ENCODE measurements at places on chromosomes 4 and X.

- DNase-seq = no peak
Measured at GRCh38 chr4:54668014-54668611, 10.4 kb downstream of the KIT start.

DNA sequence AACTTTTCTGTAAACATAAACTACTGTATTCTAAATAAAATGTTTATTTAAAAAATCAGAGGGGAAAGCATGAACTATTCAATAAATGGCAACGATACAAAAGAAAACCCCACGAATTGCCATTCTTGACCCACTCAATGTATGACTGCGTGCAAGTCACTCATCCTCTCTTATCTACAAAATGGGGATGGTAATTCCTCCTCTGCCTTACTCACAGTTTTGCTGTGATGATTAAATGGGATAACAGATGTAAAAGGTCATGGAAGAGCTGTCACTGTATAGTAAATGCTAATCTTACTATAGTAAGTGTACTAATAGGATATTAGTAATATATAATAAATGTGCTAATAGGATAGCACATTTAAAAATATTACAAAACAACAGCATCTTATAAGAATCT, 173.4 kb downstream of the SCFD2 start:
- no peak for DNase-seq

DNA sequence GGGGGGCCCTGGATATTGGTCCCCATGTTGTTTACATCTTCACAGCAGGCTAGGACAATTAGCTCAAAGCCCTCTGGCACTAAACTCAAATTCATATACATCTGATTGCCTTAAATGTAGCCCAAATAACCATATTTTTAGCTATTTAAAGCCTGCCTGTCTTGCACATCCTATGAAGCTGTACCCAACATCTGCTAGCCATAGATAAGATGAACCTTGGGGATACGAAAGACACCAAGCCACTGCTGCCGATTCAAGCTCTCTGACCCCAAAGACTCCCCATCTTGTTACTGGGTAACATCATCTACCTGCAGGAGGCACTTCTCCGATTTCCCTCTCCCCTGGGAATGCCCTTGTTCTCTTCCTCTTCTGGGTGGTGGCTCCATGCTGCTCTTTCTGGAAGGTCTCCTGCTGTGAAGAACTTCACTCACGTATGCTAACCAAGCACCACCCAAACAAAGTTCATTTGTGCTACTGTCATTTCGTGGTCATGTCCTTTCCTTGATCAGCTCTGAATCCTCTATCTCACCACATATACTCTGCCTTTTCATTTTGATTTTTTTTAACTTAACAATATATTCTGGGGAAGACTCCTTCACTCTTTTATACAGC, 107.7 kb upstream of the ATXN3L start:
- DNase-seq = no peak

GRCh38 chrX:150767475-150768131, 74.4 kb downstream of the MTMR1 start:
- peak; percentile 62 for DNase-seq

DNA sequence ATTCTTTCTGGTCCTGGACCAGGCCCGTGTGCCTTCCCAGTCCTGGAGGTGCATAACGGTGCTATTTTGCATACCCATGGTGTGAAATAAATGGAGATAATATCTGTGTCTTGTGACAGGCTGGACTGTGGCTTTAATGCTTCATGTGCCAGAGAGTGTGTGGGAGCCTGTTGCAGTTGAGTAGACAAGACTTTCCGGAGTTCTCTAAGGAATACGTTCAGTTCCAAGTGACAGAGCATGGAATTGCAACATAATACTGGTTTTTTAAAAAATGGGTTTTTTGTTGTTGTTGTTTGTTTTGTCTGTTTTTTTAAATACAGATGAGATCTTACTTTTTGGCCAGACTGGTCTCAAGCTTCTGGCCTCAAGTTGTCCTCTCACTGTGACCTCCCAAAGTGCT, 74.0 kb downstream of the HPRT1 start:
- no peak for DNase-seq

- peak; percentile 31 for DNase-seq
Measured at GRCh38 chr4:187840814-187841213, 154.8 kb upstream of the ZFP42 start.

DNA sequence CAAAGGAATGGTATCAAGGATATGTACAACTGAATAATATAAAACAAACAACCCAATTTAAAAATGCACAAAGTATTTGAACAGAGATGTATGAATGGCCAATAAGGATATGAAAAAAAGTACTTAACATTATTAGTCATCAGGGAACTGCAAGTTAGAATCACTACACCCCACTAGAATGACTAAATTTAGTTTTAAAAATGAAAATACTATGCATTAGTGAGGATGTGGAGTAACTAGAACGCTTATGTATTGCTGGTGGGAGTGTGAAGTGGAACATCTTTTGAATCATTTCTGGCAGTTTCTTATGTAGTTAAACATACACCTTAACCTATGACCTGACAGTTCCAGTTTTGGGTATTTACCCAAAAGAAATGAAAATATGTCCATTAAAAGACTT, 13.0 kb upstream of the SLC16A2 start:
- no peak for DNase-seq

- DNase-seq = peak; percentile 78
Measured at GRCh38 chrX:134622056-134622812, 36.0 kb downstream of the PLAC1 start.

DNA sequence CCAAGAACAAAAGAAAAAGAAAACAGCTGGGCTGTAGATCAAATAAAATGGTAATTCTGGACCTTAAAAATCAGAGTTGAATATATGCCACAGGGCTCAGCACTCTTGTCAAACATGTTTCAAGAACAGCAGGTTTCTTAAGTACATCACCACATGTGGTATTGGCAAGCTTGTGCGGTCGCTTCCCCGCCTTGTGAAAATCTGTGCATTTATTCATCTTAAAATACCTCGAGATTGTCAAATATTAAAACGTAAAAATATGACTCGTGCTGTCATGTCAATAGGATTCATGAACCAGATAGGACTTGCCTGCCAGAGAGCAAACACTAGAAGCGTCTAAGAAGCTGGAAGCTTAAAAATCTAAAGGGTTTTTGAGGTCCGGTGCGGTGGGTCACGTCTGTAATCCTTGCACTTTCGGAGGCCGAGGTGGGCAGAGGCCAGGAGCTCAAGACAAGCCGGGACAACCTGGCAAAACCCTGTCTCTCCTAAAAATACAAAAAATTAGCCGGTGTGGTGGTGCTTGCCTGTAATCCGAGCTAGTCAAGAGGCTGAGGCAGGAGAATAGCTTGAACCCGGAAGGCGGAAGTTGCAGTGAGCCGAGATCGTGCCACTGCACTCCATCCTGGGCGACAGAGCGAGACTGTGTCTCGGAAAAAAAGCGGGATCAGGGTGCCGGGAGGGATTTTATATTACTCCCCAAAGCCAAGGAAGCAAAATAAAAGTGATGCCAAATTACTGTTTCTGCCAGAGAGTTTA, 40.2 kb upstream of the TMEM154 start:
- peak; percentile 77 for DNase-seq

DNA sequence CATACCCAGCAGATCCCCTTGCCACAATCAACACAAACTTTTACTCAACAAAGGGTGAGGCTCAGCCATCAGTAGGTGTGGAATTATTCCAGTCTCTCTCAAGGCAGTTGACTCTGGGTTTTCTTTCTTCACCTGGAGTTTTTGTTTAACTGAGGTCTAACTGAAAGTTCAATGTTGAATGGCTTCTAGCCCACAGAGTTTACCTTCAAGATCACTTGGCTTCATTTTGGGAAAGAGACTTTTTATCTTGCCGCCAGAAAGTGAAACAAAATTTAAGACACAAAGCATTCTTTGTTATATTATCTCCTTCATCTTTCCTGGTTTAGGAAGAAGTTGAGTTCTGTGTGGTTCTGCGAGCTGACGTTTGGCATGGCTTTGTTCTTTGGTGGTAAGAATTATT, 83.8 kb upstream of the RASGEF1B start:
- DNase-seq = no peak

DNA sequence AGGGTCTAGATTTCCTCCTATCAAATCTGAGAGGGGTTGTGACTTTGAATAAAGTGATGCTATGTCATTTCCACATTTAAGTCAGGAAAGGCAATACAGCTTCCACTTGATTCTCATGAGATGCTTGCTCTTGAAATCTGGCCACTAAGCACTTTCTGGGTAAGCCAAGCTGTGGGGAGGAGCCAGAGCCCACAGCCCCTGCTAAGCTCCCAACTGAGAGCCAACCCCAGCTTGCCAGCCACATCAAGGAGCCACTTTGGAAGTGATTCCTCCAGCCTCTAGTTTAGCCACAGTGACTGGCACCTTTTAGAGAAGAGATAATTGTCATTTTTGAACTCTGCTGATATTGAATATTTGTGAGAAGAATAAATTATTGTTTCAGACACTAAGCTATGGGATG, 1441.5 kb upstream of the IGFBP7 start:
- DNase-seq = no peak

- DNase-seq = no peak
Measured at GRCh38 chrX:21963269-21963668, 22.8 kb downstream of the SMS start.

DNA sequence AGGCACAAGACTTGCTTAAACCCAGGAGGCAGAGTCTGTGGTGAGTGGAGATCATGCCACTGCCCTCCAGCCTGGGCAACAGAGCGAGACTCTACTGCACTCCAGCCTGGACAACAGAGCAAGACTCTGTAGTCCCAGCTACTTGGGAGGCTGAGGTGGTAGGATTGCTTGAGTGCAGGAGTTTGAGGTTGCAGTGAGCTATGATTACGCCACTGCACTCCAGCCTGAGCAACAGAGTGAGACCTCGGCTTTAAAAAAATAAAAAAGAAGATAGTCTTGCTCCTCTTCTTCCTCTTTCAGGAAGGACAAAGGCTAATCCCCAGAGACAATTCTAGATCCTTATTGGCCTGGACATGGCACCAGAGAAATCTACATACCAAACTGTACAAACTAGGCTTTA, 5.7 kb upstream of the PPEF2 start:
- DNase-seq = no peak

GRCh38 chr4:73299548-73300280, 41.1 kb upstream of the ANKRD17 start:
- DNase-seq = no peak

- no peak for DNase-seq
Measured at GRCh38 chrX:105168577-105168976, 51.9 kb downstream of the TEX13A start.

DNA sequence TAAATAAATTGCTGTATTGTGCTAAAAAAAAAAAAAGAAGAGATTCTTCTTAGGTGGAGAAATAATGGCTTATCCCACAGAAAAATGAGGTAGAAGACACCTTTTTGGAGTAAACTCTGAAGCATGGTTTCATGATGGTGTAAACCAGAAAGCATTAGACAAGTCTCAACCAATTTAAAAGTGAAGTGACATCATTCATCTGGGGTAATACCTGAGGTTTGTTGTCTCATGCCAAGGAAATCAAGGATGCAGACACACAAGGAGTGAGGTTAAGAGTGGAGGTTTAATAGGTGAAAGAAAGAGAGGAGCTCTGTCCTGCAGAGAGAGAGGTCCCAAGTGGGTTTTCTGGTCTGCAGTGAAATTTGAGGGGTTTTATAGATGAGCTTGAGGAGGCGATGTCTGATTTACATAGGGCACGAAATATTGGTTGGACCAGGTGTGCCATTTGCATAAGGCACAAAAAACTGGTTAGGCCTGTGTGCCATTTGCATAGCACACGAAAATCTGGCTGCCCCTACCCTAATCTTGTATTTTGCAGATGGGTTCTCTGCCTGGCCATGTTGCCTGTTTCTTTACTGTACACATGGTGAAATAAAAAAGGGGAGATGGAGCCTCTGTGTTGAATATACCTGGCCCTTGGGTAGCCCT, 25.0 kb upstream of the CWH43 start:
- peak; percentile 93 for DNase-seq

DNA sequence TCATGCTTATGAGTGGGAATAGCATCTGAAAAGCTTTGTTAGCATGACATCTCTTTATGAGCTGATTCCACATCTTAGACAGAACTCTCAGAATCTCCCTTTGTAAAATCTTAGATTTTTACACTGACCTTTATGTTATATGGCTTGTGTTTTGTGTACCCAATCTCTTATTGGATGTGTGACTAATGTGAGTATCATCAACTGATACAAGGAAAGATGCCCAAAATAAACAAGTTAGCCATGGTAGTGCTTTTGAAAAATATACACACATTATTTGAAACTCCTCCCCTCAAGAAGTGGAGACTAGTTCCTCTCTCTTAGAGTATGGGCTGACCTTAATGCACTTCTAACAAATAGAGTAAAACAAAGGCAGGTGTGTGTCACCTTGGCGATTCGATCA, 160.1 kb upstream of the NRK start:
- DNase-seq = peak; percentile 6

DNA sequence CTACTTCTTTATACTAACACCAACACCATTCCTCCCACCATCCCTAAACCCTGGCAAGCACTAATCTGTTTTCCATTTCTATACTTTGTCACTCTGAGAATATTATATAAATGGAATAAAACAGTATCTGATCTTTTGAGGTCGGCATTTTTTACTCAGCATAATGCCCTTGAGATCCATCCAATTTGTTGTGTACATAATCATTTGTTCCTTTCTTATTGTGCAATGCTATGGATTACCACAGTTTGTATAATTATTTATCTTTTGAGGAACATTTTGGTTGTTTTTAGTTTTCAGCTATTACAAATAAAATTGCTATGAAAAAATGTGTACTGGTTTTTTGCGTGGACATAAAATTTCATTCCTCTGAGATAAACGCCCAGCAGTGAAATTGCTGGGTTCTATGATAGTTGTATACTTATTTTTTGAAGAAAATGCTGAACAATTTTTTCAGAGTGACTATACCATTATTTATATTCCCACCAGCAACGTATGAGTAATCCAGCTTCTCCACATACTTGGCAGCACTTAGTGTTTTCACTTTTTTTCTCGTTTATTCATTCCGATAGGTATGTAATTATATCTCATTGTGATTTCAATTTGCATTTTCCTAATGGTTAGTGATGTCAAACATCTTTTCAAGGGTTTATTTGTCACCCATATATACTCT, 154.3 kb upstream of the DCAF8L1 start:
- DNase-seq = peak; percentile 13

- DNase-seq = no peak
Measured at GRCh38 chr4:25050370-25051078, 19.8 kb upstream of the LGI2 start.

- DNase-seq = no peak
Measured at GRCh38 chr4:47002580-47002979, 9.2 kb upstream of the GABRA4 start.

- peak; percentile 74 for DNase-seq
Measured at GRCh38 chr4:144355811-144356757, 215.6 kb upstream of the GYPA start.

GRCh38 chr4:103634236-103634635, 85.5 kb downstream of the TACR3 start:
- DNase-seq = peak; percentile 22

DNA sequence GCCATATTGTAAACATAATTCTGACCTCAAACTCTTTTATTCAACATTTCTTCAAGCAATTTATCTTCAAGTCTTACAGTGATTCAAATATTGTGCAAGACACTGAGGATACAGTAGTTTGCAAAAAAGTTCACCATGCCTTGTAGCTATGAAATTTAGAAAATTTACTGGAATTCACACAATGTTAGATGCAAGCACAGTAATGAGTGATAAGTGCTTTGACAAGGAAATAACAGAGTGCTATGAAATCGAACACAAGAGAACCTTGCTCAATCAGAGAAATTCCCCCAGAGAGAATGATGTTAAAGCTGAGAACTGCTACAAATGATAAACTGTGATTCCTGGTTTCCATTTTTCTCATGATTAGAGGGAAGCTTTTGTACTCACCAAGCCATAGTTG, 952.9 kb downstream of the FAT4 start:
- DNase-seq = peak; percentile 50
